ENCODE measurements at places on chromosomes 2 and 18.

DNA sequence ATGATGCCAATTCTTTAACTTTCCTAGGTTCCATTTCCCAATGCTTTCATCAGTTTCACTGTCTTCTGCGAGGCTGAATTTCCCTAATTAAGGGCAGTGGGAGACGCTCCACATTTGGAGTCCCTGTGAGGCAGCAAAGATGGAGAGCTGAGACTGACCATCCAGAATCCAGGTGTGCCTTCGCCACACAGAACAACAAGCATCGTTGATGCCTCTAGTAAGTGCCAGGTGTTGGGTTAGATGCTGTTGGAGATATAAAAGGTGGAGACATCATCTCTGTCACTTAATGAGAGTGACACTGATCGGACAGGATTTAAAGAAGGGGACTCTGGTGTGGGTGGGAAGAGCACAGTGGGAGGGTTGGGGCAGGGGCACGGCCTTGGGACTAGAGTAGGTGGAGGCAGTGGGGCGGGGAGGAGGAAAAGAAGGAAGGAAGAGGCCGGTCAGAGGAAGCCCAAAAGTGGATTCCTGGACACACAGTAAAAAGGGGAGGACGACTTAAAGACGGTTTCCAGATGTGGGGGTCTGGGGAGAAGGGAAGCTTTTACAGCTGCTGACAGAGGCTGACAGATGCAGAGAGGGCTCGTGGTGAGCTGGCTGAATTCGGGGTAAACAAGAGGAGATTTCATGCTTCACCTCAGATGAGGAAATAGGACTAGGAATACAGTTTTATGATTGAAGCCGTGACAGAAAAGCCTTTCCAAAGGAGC lies 113.0 kb downstream of the BCL2 start:
- no peak for DNase-seq

DNA sequence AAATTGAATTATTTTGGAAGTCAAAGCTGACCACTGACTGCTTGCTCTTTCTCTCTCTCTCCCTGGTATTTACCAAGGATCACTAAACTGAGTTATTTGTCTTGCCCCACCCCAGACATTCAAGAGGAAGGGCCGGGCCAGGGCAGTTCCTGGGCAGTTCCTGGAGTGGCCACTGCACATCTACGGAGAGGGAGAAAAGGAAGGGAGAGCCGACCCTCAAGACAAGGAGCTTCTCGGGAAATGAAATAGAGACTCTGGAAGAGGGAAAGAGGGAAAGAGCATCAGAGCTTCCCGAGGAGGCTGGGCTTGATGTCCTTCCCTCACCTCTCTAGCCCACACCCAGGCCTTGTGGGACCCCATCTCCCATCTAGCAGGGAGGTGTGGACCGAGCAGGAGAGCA lies 83.1 kb downstream of the SEPTIN10 start:
- no peak for DNase-seq

DNA sequence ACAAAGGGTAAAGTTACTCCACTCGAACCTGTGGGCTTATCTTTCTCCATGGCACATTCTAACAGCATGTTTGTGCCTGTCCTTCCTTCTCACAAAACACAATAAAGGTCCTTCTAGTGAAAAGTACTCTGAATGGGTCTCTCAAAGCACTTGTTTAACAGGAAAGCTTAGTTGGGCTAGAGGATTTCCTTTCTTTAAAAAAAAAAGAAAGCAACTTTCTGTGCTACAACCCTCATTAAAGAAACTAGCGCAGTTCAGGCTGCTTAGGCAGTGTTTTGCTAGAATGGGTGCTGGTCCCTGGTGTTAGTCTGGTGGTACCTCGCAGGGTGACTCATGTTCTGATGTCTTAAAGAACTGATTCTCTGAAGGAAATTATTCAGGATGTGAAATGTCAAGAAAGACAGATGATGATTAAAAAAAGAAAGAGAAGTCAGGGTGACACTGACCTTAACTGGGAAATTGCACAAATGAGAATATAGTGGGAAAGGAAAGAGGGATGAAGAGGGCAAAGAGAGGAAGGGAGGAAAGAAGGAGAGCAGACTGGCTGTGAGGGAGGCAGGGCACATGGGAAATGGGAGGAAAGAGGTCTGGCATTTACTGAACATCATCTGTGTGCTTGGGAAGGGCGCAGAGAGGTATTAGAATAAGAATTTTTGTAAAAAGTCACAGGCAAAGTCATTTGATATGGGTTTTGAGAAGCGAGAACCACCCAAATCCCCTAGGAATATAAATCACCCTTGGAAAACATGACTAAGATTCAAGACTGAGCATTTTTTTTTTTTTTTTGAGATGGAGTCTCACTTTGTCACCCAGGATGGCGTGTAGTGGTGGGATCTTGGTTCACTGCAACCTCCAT lies 74.9 kb downstream of the ATP8B1 start:
- no peak for DNase-seq

GRCh38 chr2:131004446-131005209 lies 88.6 kb downstream of the FAM168B start:
- DNase-seq: no peak

DNA sequence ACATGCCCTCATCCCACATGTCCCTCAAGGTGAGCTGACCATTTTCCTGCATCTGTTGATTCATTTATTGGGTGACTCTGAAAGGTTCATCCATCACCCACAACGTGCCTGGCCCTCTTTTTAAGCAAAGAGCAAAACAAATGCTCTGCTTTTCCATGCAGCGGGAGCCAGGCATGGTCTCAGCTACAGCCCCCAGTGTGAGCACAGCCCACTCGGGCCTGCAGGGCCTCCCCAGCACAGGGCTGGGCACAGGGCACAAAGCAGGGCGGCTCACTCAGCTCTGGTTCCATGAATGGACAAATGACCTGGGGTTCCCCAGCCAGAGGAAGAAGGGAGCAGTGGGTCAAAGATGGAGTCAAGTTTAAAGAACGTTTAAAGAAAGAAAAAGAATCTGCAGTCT lies 24.1 kb upstream of the OTOS start:
- no peak for DNase-seq

GRCh38 chr2:136997557-136997956 lies 232.2 kb downstream of the THSD7B start:
- DNase-seq: no peak

GRCh38 chr2:21270083-21270491 lies 146.3 kb downstream of the TDRD15 start:
- DNase-seq: no peak

GRCh38 chr2:226631671-226632070 lies 167.9 kb downstream of the IRS1 start:
- DNase-seq: no peak

Measured in C1 segment of cervical spinal cord (tissue), 14 donors.